Uterus (tissue), 4 donors: ENCODE measurements at places on chromosomes 7 and 10. TPM values are rescaled to one million over a fixed set of nuclear protein-coding genes. Genes with fewer than 3 reads are reported as not detected.

DNA sequence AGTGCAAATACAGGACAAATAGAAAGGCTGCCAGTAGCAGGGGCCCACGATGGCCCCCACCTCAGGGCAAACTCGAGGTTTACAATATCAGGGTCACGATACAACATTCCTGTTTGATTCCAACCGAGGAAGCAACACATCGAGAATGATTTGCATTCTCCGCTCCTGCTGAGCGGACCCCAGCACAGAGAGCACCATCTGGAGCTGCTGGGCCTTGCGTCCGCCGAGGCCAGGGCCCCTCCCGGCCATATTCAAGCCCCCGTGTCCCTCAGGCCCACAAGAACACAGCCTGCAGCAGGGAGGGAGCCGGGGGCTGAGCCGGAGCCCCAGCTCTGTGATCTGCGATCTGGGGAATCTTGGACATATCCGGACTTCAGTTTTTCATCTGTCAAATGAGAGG, 84.3 kb downstream of the PRKAG2 start:
- H3K27me3 ChIP-seq, result no peaks in the 10 kb centered on the region
- no peak for DNase-seq
- H3K27ac ChIP-seq, result no peak overlapping the region
- no peaks in the 10 kb centered on the region for H3K36me3 ChIP-seq
- no peak overlapping the region for H3K4me3 ChIP-seq
- no peaks in the 10 kb centered on the region for H3K4me1 ChIP-seq

The STAG3 gene
- total RNA-seq, result 0.49 TPM

The SHOC2 gene
- 114 TPM for total RNA-seq

The TMEM236 gene
- 1.2 TPM for total RNA-seq

GRCh38 chr7:45185028-45185863, 27.7 kb downstream of the RAMP3 start:
- H3K36me3 ChIP-seq, result no peaks in the 10 kb centered on the region
- H3K4me1 ChIP-seq, result no peaks in the 10 kb centered on the region
- DNase-seq, result peak; percentile 7
- no peak overlapping the region for H3K27ac ChIP-seq

DNA sequence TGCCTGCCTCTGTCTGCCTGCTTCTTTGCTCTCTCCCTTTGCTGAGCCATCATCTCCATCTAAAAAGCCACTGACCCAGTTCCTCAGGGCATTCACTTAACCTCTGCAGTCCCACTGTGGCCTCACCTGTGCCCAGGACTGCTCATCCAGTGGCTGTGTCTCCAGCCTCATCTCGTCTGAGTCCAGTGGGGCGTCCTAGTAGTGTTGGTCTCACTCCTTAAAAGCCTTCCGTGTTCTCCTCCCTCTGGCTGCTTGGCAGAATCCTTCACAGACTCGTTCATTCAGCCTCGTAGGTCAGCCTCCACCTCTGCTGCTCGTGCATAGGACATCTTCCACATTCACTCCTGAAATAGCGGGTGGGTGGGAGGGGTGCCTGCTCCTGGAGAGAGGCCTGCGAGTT, 7.3 kb downstream of the RARRES2 start:
- DNase-seq, result no peak
- H3K36me3 ChIP-seq, result no peaks in the 10 kb centered on the region
- no peaks in the 10 kb centered on the region for H3K27me3 ChIP-seq
- no peak overlapping the region for H3K4me3 ChIP-seq
- peak overlapping the region; percentile 96 for H3K27ac ChIP-seq

The CPN1 gene
- not detected for total RNA-seq

- no peak overlapping the region for H3K27ac ChIP-seq
- no peak for DNase-seq
- no peak overlapping the region for H3K4me3 ChIP-seq
- H3K36me3 ChIP-seq, result no peaks in the 10 kb centered on the region
- H3K4me1 ChIP-seq, result no peaks in the 10 kb centered on the region
- H3K27me3 ChIP-seq, result no peaks in the 10 kb centered on the region
These were observed 113.2 kb upstream of the INHBA start for GRCh38 chr7:41816111-41816510.

DNA sequence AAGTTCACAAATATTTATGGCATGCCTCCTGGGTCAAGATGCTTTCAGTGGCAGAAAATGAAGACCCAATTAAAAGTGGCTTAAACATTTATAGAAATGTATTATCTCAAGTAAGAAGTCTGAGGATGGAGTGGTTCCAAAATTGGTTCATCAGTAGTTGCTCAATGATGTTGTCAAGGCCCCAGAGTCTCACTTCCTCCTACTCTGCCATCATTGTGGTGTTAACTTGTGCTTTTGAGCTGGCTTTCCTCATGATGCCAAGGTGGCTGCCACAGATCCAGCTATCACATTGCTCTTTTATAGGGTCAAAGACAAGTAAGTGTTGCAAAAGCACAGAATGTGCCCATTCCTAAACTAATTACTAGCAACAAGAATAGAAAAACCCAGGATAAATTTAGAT, 404.6 kb upstream of the NRP1 start:
- no peaks in the 10 kb centered on the region for H3K27me3 ChIP-seq
- no peak overlapping the region for H3K27ac ChIP-seq
- no peaks in the 10 kb centered on the region for H3K4me1 ChIP-seq
- DNase-seq, result no peak
- no peaks in the 10 kb centered on the region for H3K36me3 ChIP-seq

DNA sequence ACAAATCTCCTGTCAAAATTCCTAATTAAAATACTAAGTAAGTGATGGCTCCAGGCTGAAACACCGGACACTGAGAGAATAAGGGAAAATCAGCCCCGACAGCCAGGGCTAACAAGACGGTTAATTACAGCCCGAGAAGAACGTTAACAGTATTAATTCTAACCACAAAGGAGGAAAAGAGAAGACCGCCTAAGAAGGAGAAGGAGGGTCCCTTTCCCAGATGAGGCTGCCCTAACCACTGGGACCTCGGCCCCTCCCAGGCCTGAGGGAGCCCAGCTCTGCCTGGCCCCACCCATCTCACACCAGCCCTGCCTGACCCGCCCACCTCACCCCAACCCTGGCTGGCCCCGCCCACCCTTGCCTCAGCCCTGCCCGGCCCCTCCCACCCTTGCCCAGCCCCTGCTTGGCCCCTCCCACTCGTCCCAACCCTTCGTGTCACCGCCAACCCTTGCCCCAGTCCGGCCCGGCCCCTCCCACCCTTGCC, 51.3 kb downstream of the PWWP2B start:
- H3K36me3 ChIP-seq, result no peaks in the 10 kb centered on the region
- H3K27ac ChIP-seq, result peak overlapping the region; percentile 94
- peak; percentile 78 for DNase-seq
- H3K4me3 ChIP-seq, result no peak overlapping the region
- peaks cover 22% of the 10 kb centered on the region for H3K4me1 ChIP-seq

- no peaks in the 10 kb centered on the region for H3K27me3 ChIP-seq
- no peak overlapping the region for H3K27ac ChIP-seq
- H3K4me1 ChIP-seq, result no peaks in the 10 kb centered on the region
- H3K4me3 ChIP-seq, result no peak overlapping the region
These were observed 213.9 kb downstream of the DYNC1I1 start for GRCh38 chr7:95986178-95986764.

DNA sequence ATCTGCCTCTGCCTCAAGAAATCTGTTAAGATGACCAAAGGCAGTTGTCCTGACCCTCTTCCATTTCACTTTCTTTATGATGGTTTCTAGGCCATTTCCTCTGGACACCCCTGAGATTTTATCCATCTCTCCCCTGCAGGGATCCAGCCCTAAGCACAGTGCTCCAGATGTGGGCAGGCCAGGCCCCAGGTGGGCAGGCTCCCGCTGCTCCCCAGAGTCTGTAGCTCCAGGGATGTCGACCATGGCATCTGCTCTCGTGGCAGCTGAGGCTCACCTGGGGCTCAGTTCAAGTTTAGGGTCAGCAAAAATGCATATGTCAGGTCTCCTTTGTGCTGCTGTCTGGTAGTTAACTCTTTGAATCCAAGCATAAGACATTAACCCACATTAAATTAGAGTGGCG, 11.8 kb downstream of the CEP41 start:
- no peak overlapping the region for H3K27ac ChIP-seq
- H3K27me3 ChIP-seq, result no peaks in the 10 kb centered on the region
- no peak for DNase-seq
- no peak overlapping the region for H3K4me3 ChIP-seq
- no peaks in the 10 kb centered on the region for H3K36me3 ChIP-seq

The GOLGA7B gene
- total RNA-seq, result not detected

- no peak overlapping the region for H3K27ac ChIP-seq
- no peaks in the 10 kb centered on the region for H3K27me3 ChIP-seq
- H3K4me1 ChIP-seq, result peaks cover 10% of the 10 kb centered on the region
- DNase-seq, result no peak
These were observed 3.1 kb upstream of the ADAM12 start for GRCh38 chr10:126391192-126391885.

- no peak overlapping the region for H3K27ac ChIP-seq
- no peaks in the 10 kb centered on the region for H3K27me3 ChIP-seq
- no peak overlapping the region for H3K4me3 ChIP-seq
- DNase-seq, result no peak
These were observed 483.8 kb downstream of the TFEC start for GRCh38 chr7:115546790-115547189.

The GRM8 gene
- total RNA-seq, result not detected

The PEX1 gene
- total RNA-seq, result 19.7 TPM

- no peaks in the 10 kb centered on the region for H3K4me1 ChIP-seq
- H3K27me3 ChIP-seq, result no peaks in the 10 kb centered on the region
- H3K4me3 ChIP-seq, result no peak overlapping the region
- no peak overlapping the region for H3K27ac ChIP-seq
- DNase-seq, result no peak
- H3K36me3 ChIP-seq, result no peaks in the 10 kb centered on the region
These were observed 257.2 kb downstream of the CTNNA3 start for GRCh38 chr10:67438605-67439304.

DNA sequence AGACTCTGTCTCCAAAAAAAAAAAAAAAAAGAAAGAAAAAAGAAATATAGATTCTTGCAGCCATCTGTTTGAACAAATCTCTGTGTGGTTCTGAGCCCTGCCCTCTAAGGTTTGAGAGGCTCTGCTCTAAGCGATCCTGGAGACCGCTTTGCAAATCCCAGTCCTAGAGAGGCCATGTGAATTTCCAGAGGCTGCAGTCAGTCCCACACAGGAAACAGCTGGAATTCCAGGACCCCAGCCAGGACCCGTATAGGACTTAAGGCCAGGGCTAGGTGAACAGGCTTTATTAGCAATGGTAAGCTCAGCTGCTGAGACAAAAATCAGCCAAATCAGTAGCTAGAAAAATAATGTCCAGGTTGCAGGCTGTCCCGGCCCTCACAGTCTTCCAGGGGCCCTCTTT, 154.8 kb downstream of the RPS24 start:
- H3K36me3 ChIP-seq, result no peaks in the 10 kb centered on the region
- no peaks in the 10 kb centered on the region for H3K27me3 ChIP-seq
- no peak overlapping the region for H3K27ac ChIP-seq
- no peak for DNase-seq
